Kidney epithelial cell (primary cell): ENCODE measurements at places on chromosomes 12 and 14.

DNA sequence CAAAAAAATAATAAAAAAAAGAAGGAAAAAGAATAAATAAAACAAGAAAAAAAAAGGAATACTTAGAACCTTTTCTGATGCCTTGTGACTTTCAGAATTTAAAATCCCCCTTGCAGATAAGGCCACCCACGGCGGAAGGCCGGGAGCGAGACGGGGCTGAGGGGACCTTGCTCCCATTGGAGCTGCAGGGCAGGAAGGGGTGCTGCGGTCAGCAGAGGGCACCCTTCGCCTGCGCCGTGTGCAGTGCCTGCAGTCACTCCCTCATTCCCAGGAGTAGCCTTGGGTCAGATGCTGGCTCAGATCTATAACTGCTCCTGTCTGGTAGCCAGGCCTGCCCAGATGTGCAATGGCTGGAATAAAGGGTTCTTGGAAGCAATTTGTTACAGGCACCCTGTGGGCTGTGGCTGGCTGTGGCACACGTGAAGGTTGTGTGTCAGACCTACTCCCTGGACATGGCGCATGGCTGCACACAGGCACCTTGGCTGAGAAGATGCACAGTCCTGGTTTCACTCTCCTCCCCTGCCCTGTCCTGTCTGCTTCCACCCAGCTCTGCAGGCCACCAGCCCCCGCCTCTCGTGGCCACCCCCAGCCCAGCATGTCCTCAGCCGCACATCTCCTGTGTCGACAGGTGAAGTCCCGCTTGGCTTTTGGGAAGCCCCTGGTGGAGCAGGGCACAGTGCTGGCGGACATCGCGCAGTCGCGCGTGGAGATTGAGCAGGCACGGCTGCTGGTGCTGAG lies 13.4 kb upstream of the ALDH2 start:
- no peak for DNase-seq

DNA sequence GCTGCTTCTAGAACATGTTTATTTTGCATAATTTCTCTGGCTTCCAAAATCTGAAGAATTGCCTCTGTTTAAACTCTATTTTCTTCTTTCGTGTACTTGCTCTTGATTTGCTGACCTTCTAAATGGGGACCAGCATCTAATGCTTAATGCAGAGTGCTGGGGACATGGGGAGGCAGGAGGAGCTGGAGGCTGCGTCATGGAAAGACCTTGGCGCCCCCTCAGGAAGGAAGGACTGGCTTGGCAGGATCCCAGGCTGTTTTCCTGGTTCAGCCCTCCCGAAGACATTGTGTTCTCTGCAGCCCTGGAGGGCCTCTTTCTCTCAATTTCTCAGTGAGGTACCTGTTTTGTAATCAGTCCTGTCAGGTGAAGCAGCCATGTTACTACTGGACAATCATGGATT lies 5.5 kb downstream of the PRKCH start:
- no peak for DNase-seq

- DNase-seq, result no peak
These were observed 88.3 kb downstream of the FIGNL2 start for GRCh38 chr12:51760231-51760630.

- DNase-seq, result peak; percentile 18
These were observed 501.2 kb downstream of the GALC start for GRCh38 chr14:87491816-87492215.

DNA sequence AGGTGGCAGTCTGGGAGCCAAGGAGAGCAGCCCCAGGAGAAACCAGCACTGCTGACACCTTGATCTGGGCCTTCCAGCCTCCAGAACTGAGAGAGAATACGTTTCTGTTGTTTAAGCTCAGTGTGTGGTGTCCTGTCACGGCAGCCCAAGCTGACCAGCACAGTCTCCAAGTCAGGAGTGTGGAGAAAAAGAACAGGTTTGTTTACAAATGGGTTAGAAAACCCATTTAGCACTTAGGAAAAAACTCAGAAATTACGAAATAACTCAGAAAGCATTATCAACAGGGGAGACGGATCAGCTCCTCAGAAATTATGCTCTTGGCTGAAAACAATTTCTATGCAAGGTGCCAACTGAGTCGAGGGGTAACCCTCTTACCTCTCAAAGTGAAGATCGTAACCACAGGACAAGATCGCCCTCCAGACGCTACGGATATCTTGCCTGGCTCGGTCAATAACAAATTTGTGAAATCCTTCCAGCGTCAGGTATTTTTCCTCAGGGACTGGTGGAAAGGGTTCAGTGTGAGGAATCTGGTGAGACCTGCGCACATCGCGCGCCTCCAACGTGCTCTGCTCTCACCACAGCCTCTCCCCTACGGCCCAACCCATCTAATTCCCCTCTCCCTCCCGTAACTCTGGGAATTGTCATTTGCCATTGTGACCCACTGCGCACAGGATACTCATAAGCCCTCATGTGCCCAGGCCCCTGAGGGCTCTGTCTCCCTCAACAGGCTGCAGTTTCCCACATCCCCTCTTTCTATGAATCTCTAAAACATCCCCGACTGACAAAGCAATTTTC lies 50.2 kb downstream of the TRAFD1 start:
- DNase-seq, result no peak

DNA sequence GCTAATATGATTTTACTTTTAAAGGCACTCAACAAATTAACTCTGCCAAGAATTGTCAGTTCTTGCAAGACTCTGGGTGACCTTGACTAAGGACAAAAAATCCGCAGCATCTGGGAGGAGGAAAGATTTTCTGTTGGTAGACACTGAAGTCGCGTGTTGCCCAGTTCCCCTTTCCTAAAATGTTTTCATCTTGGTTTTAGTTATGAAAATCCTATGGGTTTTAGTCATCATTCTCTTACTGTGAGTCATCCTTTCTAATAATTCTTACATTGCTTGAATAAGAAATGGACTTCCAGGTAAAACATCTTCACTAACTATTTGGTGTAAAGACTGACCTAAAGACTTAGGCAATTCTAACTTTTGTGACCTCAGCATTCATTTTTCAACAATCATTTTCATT lies 9.1 kb downstream of the GSG1 start:
- no peak for DNase-seq

DNA sequence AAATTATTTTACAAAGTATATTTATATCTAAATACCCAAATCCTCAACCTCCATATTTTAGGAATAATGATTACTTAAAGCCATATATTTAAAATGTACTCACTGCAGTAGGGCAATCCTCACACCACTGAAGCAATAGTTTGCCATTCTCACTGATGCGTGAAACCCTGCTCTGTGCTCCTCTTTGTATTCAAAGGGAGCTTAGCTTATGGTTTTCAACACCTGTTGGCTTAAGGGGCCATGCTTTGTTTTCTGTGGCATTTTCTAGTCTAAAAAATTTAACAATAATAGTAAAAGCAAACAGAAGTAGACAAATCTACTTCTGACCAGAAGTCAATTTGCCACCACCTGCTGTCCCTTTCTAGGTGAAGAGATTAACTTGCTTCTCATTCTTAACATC lies 294.6 kb downstream of the FLRT2 start:
- DNase-seq, result no peak

DNA sequence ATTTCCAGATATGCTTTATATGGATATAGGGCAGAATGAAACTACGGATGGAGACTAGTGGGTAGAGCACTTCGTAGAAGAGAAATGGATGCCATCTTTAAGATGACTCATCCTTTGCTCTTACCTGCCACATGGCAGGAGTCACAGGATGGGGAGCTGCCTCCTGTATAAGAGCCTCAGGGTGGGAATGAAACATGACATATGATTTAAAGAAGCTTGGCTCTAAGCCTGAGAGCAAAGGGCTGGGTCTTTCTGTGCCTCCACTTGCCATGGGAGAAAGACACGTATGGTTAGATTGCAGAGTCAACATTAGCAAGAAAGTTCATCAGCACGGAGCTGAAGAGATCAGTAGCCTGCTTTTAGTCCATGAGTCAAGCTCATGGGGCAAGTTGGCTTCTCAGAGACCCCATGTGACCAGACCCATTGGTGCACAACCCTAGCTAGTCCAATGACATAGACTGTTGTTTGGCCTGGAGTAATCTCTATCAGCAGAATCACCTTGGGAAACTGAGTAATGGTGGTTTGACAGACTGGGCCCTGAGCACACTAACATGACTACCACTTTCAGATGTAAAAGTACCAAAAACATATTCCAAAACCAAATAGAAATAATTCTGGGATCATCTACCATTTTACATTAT lies 38.1 kb upstream of the IL22 start:
- no peak for DNase-seq
